ENCODE measurements at places on chromosomes 7 and 10.

- DNase-seq: no peak
These were observed 960.4 kb downstream of the PCDH15 start for GRCh38 chr10:53840653-53841052.

- DNase-seq: no peak
These were observed 93.4 kb upstream of the FGL2 start for GRCh38 chr7:77293046-77293445.

DNA sequence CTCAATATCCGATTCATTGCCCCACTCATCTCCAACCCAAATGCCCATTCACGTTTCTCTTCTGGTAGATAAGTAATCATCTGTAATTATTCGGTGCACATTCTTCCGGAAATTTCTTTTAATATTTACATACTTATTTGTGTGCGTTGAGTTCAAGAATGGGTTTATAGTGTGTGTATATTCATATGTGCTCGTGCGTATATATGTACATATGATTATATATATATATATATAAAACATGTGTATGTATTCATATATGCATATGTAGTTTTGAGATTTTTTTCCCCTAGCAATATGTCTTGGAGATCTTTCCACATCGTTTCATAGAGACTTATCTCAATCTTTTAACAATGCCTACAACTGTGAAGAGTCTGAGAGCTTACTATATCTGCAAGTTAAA, 118.2 kb downstream of the MDFIC start:
- DNase-seq: no peak

- DNase-seq: no peak
These were observed 83.9 kb downstream of the CADPS2 start for GRCh38 chr7:122802301-122802751.

- DNase-seq: no peak
These were observed 135.2 kb upstream of the KAT6B start for GRCh38 chr10:74691164-74691563.

DNA sequence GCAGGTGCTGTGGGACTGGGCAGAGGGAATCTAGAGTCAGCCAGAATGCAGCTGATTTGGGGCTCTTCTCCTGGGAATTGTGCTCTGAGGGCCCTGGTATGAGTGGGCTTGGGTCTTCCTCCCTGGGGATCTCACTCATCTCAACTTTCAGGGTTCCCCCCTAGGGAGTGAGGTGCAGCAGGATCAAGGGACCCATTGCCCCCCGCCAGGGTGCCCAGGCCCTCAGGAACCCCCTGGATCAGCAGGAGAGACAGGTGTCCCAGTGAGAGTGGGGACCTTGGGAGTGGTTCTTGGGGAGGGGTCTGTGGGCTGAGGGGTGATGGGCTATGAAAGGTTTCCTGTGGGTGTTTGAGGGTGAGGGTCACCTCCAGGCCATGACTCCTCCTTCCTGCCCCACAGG, 17.6 kb upstream of the VOPP1 start:
- no peak for DNase-seq

- no peak for DNase-seq
These were observed 5.2 kb upstream of the GATA3 start for GRCh38 chr10:8049045-8049864.

GRCh38 chr7:132500727-132501440, 75.4 kb downstream of the PLXNA4 start:
- DNase-seq: no peak

DNA sequence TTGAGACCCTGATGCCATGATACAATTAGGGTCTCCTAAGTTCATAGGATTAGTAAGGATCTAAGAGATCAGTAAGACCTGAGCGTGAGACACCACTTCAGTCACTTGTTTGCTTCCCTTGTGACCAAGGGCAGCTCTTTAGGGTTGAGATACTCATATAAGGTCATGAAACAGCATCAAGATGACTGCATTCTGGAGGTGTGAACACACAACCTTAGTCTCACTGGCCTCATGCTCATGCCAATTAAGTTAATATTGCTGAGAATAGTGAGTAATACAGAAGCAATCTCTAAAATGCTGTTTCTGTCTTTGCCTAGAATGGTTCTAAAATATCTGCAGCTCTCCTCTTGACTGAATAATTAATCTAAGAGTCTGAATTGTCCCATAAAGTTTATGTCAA, 39.6 kb upstream of the KLHL7 start:
- DNase-seq: no peak
